Kidney capillary endothelial cell (primary cell): ENCODE measurements at places on chromosomes 12 and 14.
A peak's percentile ranks its signal among the peaks of the same experiment; 100 is the strongest.

GRCh38 chr12:10213168-10214135, 775 bp downstream of the GABARAPL1 start:
- DNase-seq = peak; percentile 39

DNA sequence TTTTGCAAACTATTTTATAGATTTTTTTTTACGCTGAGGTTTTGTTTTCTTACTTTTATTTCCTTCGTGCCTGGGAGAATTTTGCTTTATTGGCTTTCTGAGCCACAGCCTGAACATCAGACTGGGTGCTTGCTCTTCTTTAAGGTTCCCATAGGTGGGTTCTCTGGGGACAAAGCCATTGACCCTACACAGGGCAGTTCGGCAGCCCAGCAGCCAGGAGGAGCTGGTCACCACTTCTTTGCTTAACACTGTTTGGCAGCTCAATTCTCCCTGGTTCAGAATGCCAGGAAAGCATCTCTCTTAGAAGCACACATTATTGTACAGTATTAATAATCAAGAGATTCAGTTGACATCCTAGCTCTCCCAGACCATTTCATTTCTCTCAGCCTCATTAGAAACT, 140.8 kb upstream of the NEDD1 start:
- no peak for DNase-seq

DNA sequence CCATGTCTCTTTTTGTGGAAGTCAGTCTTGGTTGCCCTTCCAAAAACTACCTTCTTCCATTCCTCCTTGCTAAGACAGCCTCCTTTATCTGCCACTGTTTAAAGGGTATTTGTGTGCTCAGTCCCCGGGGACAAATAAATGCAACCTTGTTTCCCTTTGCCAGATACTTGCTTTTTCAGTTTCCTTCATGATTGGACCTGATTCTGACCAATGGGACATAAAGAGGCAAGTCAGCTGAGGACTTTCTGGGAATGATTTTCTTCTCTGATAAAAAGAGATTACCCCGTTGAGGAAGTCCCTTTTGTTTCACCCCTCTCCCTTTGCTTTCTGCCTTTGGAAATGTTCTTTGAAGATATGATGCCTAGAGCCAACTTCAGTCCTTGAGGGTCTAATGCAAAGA, 7.4 kb upstream of the TUBA1B start:
- DNase-seq = no peak

DNA sequence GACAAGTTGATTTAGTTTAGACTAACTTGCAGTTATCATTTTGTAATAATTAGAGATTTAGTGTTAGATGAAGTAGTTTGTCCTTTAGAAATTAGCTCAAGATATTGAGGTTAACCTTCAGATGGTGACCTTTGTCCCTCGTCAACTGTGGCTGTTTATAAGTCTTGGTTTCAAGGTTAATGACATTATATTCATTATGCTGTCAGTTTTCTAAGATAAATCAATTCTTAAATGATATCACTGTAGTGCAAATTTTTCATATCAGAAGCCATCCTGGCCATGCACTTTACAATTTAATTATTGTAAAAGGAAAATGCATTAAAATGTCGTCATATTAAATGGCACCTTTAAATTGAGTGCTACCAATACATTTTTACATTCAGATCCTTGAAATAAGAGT, 19.6 kb upstream of the PPFIA2 start:
- no peak for DNase-seq

- DNase-seq = no peak
Measured at GRCh38 chr12:108798551-108799221, 58.7 kb downstream of the SSH1 start.

- DNase-seq = no peak
Measured at GRCh38 chr14:24147761-24148428, 597 bp downstream of the RNF31 start.

GRCh38 chr14:21258005-21258888, 11.0 kb downstream of the HNRNPC start:
- DNase-seq = no peak

GRCh38 chr12:132498931-132499330, 9.0 kb downstream of the FBRSL1 start:
- no peak for DNase-seq

- no peak for DNase-seq
Measured at GRCh38 chr14:56633544-56633943, 53.9 kb downstream of the TMEM260 start.

GRCh38 chr12:120849765-120850164, 54.4 kb downstream of the SPPL3 start:
- peak; percentile 34 for DNase-seq
